GM12878 (cell line): ENCODE measurements at places on chromosomes 11 and 22. TPM values are rescaled to one million over a fixed set of nuclear protein-coding genes. Genes with fewer than 3 reads are reported as not detected.

The ANKK1 gene
- total RNA-seq: not detected in 2 replicates

The PRSS23 gene
- total RNA-seq: 0.13 and 0.21 TPM in 2 replicates

The SH3BP1 gene
- 67.0 and 70.5 TPM in 2 replicates for total RNA-seq

The OR5B21 gene
- total RNA-seq: not detected in 2 replicates

DNA sequence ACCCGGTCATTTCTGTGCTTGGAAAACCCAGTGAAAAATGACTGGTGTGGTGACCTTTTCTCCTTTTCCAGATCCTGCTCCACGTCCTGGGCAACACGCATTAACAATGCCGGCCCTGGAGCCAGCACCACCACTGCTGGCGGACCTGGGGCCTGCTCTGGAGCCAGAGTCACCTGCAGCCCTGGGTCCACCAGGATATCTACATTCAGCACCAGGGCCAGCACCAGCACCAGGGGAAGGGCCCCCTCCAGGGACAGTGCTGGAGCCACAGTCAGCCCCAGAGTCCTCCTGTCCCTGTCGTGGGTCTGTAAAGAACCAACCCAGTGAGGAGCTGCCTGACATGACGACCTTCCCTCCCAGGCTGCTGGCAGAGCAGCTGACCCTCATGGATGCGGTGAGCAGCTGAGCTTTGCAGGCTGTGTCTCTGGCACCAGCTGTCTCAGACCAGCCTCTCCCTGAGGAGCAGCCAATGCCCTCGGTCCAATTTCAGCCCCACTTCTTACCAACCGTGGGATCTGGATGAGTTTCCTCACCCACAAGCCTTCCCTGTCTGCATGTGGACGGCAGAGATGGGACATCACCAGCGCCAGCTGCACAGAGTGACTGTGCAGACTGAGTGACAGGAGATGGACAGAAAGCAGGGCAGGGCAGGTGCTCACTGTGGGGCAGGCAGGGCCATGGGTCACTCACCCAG, 1.9 kb downstream of the RGL4 start:
- DNase-seq: no peak

DNA sequence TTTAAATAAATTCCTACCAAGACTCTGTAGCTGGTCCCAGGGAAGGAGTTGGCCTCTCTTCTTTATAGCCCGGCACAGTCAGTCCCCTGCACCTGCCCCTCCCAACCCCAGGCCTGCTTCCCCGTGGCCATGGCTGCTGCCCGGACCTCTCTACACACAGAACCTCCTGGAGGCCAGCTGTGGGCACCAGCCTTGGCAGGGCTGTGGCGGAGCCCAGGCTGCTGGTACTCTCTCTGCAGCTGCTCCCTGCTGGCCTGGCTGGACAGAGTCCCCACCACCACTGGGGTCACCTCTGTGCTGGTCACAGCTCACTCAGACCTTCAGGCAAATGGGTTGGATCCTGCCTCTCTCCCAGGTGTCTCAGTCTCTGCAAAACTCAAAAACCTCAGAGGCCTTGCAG, 69.3 kb downstream of the LRP5 start:
- DNase-seq: no peak

DNA sequence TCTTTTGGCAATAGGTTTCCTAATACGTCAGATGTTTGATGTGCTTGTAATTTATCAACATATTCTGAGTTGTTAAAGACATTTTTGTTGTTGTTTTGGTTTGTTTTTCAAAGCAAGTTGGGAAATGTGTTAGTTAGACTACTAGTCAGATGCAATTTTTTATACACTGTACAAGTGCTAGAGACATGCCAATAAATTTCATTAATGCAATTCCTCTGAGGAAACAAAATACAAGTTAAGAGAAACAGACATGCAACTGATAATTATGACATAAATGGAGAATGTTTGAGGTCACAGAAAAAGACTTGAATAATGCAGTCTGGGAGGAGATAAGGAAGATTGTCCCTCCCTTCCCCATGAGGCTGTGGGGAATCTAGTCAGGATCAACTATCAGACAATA, 5.9 kb downstream of the OR51T1 start:
- DNase-seq: no peak

GRCh38 chr11:65382804-65383368, 440 bp upstream of the SLC25A45 start:
- DNase-seq: no peak

- no peak for DNase-seq
These were observed 9.8 kb downstream of the CTNND1 start for GRCh38 chr11:57771365-57771764.
